ENCODE measurements at places on chromosomes 16 and 17.

DNA sequence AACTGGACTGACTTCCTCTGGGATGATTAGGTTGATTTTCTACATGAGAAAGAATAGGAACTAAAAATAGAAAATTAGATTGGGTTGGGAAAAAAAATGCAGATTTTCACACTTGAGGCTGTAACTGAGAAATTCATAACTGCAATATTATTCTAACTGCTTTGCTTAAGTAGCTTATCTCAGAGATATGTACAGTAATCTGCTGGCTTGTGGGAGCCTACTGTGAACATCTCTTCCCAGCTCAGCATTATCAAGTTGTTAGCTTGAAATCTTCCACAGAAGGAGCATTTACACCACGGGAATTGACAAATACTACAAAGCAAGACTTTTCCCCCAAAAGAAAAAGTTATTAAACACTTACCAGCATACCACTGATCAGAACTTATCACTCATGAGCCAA, 58.9 kb downstream of the CNTNAP4 start:
- no peak for DNase-seq

DNA sequence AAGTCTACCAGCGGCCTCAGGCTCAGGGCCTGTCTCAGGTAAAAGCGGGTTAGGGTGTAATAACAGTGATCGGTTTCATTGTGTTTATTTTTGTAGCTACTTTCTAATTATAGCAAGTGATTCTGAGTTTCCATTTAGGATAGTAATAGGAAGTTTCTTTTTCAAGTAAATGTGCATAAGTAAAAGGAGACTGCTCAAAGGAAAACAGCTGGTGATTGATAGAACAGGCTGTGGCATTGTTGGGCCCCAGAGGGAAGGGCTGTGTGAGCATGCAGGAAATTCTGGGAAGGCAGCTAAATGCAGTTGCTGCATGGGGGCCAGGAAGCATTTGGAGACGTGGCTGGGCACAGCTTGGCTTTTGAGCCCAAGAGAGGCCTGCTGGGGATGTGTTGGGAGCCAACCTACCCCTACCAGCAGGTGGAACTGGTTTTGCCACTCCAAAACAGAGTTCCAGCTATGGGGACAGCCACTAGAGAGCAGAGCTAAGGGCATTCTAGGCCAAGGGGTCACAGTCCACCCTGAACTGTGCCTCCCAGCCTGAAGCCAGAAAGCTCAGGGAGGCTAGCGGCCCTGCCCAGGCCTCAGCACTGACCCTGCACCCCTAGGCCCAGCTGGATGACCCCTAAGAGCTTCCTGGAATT, 12.6 kb downstream of the SNX20 start:
- DNase-seq: no peak

- DNase-seq: no peak
These were observed 76.9 kb downstream of the RPA1 start for GRCh38 chr17:1906662-1907101.

DNA sequence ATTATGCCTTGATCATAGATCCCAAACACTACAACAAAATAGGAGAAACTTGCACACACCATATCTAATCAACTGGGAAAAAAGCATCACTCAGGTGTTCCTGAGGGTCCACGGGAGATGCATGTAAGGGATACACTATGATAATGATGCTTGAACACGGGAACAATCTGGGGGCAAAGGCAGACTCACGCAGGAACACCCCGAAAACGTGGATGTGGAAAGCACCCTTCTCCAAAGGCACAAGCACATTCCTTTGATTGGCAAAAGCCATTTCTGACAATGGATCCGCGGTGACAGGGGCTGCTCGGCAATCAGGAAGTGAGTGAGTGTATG, 1.3 kb downstream of the ZNF652 start:
- no peak for DNase-seq

GRCh38 chr16:84552135-84552534, 47.7 kb upstream of the MEAK7 start:
- DNase-seq: no peak

Data from NCI-H2171 treated with DMSO at 0.1 percent for 48 hours (cell line).